ENCODE measurements at places on chromosomes 2 and 18. TPM values are rescaled to one million over a fixed set of nuclear protein-coding genes. Genes with fewer than 3 reads are reported as not detected.

The RAX gene
- not detected for total RNA-seq

The SIX3 gene
- total RNA-seq = 0.21 TPM

DNA sequence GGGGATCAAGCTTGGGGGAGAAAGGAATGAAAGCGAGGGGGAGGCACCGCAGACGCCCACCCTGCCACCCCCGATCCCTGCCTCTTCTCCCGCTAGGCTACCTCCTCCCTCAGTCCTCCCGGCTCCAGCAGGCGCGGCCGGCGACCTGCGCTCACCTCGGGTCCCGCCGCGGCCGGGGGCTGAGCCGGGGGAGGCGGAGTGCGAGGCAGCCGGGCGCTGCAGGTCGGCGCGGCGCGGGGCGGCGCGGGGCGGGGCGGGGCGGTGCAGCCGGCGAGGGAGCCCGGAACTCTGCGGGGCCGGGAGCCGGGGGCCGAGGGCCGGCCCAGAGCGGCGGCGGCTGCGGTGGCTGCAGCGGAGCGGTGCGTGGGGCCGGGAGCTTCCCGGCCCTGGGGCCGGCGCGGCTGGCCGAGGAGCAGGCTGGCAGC, 477 bp downstream of the ACVR1 start:
- peak; percentile 66 for DNase-seq

The TMEM17 gene
- total RNA-seq = 0.26 TPM

The RBBP8 gene
- 74.2 TPM for total RNA-seq

The CXCR1 gene
- 1.4 TPM for total RNA-seq

The IL1RN gene
- 1.8 TPM for total RNA-seq

DNA sequence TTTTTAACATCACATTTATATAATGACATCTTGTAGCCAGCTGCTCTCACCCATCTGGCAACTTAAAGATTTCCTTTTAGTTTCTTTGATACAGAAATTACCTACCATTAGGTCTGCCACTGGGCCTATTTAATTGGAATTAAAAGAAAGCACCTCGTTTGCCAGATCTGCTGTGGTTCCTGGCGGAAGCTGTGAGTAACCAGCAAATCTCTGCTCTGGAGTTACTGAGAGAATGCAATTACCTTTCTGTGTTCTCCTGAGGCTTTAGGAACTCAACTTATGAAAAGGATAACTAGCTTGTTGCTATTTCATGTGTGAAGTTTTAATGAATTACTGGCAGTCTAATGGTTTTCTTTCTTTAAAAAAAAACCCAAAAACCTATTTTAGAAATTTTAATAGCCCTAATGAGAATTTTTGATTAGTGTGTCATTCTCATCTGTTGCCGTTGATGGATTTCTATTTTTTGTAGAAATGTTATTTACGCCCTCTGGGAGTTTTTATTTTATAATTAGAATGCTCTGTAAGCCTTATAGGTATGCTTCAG, 69.7 kb upstream of the LYPD6B start:
- no peak for DNase-seq

DNA sequence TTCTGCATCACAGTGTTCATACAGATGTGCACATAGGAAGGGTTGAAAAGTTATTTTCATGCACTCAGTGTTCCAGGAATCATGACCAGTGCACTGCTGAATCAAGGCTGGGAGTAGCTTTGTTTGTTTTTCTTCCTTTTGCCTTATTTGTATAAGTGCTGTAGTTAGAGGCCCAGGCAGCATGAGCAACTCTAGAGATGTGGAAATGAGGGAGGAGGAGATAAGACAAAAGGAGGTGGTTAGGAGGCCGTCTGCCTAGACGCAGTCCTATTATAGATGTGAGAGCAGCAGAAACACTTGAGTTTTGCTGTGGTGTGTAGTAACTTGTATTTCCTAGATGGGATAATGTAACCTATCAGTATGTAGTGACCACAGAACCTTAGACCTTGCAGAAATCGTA, 264.3 kb upstream of the RASGRP3 start:
- DNase-seq = no peak

GRCh38 chr2:230872968-230873660, 8.4 kb downstream of the ITM2C start:
- peak; percentile 42 for DNase-seq

GRCh38 chr2:202450785-202451184, 74.7 kb downstream of the BMPR2 start:
- DNase-seq = no peak

- no peak for DNase-seq
Observed at GRCh38 chr18:75115514-75115913, 93.4 kb downstream of the PTGR3 start.

DNA sequence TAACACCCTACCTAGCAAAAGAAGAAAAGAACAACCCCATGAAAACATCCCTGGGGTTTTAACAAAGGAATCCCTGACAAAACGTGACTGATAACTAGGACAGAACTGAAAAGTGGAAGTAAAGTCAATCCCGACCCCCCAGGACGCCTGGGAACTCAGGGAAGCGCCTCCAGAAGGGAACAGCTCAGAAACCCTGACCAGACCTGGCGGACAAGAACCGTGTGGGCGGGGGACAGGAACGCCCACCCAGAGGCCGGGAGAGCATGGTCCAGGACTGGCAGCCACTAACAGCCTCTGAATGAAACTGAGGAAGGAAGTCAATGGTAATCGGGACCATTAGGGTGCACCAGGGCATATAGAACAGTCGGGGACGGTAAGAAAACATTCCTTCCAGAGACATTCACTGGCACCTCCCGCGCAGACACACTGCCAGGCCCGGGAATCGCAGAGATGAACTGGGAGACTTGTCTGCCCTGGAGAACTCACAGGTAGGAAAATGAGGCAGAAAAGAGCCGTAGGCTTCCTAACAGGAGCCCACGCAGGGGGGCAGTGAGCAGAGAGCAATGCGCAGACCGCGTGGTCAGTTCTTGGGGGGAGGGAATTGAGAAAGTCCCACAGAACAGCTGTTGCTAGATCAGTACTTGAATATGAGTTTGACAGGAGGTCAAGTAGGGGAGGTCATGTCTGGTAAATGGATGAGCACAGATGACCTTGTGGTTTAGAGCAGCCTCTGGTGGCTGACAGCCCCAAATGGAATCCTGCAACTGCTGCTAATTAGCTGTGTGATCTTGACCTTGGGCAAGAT, 1.3 kb upstream of the TBC1D8 start:
- DNase-seq = no peak

GRCh38 chr2:43305012-43305411, 78.6 kb upstream of the ZFP36L2 start:
- no peak for DNase-seq

DNA sequence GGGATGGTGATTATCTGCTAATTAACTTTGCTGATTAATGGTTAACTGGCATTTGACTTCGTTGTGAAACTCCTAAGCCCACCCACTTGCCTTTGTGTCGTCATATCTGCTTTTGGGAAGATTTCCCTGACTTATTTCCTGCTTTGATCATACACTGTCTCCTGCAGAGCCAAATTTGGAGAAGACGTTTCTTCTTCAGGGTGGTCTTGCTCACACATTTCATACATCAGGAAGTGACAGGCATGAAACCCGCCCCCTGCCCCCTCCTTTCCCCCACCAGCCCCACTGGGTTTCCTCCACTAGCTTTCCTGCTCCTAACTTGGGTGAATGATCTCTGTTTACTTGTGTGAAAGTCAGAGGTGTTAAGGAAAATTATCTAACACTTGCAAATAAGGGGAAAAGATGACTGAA, 300.1 kb downstream of the TSN start:
- no peak for DNase-seq

DNA sequence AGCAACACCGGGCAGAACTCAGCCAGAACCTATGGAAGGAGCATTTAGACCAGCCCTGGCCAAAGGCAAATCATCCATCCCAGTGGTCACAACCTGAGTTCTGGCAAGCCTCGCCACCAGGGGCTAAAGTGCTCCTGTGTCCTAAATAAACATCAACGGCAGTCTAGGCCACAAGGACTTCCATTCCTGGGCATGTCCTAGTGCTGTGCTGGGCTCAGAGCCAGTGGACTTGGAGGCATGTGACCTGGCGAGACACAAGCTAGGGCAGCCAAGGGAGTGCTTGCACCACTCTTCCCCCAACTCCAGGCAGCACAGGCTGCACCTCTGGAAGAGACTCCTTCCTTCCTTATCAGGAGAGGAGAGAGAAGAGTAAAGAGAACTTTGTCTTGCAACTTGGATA, 69.0 kb downstream of the ST6GAL2 start:
- no peak for DNase-seq

GRCh38 chr2:45897842-45898241, 246.4 kb downstream of the PRKCE start:
- no peak for DNase-seq

The C2orf42 gene
- 28.6 TPM for total RNA-seq

DNA sequence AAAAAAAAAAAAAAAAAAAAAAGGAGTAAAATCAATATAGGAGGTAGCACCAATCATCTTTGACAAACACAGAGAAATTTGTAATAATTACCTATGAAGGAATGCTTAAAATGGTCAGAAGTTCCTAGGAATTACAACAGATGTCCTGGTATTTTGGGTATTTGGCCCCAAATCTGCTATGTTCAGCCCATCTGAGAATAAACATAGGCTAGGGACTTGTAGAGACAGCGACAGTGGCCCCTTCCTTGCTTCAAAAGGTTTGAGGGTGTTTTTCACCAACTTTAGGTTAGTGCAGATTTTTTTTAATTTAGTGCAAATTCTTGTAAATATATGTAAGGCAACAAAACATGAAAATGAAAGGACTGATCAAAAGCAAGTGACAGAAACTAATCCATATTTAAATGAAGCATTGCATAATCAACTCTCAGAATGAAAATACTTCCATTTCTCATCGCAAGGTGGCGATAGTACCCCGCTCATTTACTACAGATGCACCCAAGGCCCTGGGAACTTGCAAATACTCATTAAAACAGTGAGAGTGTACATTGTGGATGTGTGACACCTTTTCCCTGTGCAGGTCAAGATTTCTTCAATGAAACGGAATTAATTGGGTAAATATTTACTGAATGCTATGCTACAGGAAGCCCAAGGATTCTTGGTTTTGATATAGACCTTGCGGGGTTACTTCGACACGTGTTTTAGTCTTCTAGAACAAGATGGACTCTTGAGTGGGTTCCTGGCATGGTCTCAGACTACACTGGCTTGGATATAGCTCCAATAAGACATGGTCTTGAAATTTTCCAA, 44.6 kb downstream of the FAM124B start:
- DNase-seq = peak; percentile 60

GRCh38 chr2:241772063-241772499, 4.5 kb upstream of the GAL3ST2 start:
- peak; percentile 43 for DNase-seq

DNA sequence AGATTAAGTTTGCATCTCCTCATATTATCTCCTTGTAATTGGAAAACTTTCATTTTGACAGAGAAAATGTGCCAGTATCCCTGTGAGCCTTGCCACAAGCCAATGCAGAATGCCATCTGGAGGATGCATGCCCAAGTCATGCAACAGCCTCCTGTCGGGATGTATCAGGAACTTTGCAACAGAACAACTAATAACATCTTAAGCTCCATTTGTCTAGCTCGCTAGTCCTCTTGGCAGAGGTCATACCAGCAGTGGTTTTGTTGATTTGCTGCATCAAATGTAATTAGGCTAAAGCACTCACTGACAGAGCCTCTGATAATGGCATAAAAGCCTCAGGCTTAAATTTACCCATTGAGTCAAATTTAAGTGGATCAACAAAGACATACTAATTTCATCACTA, 125.8 kb downstream of the UBE2E3 start:
- no peak for DNase-seq

All from activated CD8-positive, alpha-beta memory T cell treated with anti-CD3 and anti-CD28 coated beads, Interleukin-2, amount 10 ng/mL, durations not matched to agents 7 days and 5 days (primary cell).